ENCODE measurements at places on chromosomes 5 and 9. TPM values are rescaled to one million over a fixed set of nuclear protein-coding genes. Genes with fewer than 3 reads are reported as not detected.

DNA sequence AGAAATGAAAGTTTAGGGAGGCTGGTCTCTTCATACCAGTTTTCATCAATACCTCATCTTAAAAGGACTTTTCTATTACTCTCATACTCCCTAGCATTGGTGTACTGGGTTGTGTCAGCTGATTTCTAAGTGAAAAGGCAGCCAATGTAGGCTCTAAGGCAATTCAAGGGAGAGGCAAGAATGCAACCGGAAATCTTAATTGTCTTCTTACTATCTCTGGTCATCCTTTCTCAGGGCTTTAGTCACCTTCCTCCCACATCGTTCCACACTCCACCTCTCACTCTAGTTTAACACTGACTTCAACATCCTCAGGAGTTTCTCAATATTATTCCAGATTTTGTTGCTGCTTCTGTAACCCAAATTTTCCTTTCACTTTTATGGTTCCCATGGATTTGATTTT lies 281.8 kb upstream of the RFX3 start:
- DNase-seq: no peak

GRCh38 chr9:99274495-99274894 lies 52.4 kb downstream of the SEC61B start:
- DNase-seq: no peak

GRCh38 chr5:141903261-141903660 lies 20.4 kb upstream of the DELE1 start:
- DNase-seq: no peak

ANAPC2 gene
- 12.1 TPM for polyA plus RNA-seq

All from AG04450 (cell line).